ENCODE measurements at places on chromosomes 6 and 20.

DNA sequence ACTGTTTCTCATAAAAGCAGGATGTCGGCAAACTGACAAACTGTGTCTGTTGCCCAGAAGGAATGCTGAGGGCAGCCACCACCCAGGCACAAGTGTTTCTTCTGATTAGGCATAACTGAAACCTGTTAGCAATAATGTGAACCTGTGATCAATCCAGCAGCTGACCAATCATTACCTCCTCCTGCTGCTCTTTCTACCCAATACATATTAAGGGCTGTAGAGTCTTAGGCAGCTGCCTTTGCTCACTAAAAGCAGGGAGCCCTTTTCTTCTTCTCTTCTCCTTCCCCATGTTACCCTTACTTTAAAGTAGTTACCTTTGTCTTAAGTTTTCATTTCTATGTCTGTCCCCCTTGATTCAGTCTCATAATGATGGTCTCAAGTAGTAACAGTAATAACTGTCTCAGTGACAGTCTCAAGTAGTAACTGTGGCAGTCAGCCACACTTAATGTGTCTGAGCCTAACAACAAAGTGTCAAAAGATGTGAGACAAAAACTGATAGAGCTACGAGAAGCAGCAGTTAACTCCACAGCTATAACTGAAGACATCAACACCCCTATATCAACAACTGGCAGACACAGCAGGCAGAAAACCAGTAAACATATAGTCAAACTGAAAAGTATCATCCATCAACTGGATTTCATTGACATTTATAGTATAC is 37.0 kb downstream of the RANBP9 start:
- DNase-seq = no peak

- no peak for DNase-seq
These were observed 567.3 kb upstream of the BTBD3 start for GRCh38 chr20:11350126-11351005.

DNA sequence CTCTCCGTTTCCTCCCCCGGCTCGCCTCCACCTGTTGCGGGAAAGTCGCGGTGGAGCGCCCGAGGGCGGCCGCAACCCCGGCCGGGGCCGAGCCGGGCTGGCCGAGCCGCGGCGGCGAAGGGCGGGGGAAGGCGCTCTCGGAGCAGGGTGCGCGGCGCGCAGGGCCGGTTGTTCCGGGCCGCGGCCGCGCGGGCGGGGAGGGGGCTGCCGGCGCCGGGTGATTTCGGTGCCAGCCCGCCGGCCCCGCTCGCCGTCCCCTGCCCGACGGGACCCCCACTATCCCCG is 235 bp downstream of the MAP7 start:
- peak; percentile 24 for DNase-seq

GRCh38 chr6:147741389-147741788 is 232.9 kb downstream of the SAMD5 start:
- DNase-seq = no peak

DNA sequence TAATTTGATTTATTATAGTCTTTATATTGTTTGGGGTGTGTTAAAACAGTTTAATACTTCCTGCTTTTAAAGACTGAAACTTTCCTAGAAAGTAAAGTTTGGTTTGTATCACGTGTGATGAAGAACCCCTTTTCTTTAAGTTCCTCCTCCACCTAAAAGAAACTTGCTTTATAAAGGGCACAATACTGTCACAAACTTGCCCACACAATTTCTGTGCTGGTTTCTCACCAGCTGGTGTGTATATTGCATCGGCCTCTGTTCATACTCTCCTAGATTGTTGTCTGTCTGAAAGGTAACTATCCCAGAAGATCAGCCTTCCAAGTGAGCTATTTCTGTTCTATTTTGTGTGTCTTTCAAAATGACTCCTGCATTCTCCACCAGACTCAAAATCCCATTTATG is 46.9 kb downstream of the ANKRD6 start:
- DNase-seq = no peak

- DNase-seq = no peak
These were observed 1230.1 kb downstream of the HACE1 start for GRCh38 chr6:103629613-103630012.

- no peak for DNase-seq
These were observed 28.9 kb downstream of the EYA2 start for GRCh38 chr20:46923550-46923949.

DNA sequence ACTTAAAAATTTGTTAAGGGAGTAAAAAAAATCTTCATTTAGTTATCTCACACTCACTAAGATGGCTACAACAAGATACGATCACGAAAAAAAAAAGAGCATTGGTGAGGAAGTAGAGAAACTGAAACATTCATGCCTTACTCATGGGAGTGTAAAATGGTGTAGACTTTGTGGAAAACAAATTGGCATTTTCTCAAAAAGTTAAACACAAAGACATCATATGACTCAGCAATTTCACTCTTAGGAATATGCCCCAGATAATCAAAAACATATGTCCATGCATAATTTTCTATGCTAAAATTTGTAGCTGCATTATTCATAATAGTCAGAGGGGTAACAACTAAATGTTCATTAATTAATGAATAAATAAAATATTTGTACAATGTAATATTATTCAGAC is 120.9 kb upstream of the IRAK1BP1 start:
- no peak for DNase-seq

GRCh38 chr6:160737934-160738333 is 35.9 kb downstream of the PLG start:
- DNase-seq = no peak

GRCh38 chr6:36997811-36998722 is 7.4 kb upstream of the FGD2 start:
- DNase-seq = no peak

- DNase-seq = no peak
These were observed 40.3 kb downstream of the ERMARD start for GRCh38 chr6:169791721-169792131.

DNA sequence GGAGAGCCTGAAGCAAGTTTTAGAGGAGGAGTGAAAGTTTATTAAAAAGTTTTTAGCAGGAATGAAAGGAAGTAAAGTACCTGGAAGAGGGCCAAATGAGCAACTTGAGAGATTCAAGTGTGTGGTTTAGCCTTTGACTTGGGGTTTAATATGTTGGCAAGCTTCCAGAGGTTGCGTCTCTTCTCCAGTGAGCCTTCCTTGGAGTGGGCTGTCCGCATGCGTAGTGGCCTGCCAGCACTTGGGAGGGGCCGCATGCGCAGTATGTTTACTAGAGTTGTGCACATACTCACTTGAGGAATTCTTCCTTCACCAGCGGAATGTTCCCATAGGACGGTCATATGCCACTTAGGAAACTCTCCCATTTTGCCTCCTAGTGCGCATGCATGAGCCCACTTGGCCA is 235.2 kb downstream of the ALDH8A1 start:
- peak; percentile 82 for DNase-seq

GRCh38 chr6:92892626-92893170 is 526.7 kb downstream of the EPHA7 start:
- no peak for DNase-seq

DNA sequence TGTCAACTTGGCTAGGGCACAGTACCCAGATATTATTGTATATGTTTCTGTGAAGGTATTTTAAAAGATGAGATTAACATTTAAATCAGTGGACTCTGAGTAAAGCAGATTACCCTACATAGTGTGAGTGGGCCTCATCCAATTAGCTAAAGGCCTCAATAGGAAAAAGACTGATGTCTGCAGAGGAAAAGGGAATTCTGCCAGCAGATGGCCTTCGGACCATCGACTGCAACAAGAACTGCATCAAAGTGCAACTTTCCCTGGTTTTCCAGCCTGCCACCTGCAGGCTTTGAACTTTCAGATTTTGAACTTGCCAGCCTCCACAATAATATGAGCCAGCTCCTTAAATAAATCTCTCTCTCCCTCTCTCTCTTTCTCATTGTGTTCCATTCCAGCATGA is 80.5 kb downstream of the IMPG1 start:
- no peak for DNase-seq

- peak; percentile 60 for DNase-seq
These were observed 100.9 kb downstream of the HFE start for GRCh38 chr6:26187981-26188635.

GRCh38 chr20:38156888-38157634 is 8.0 kb downstream of the TGM2 start:
- DNase-seq = no peak

- no peak for DNase-seq
These were observed 314.7 kb downstream of the EPM2A start for GRCh38 chr6:145420599-145420998.

GRCh38 chr6:91476000-91476399 is 889.1 kb upstream of the MAP3K7 start:
- peak; percentile 65 for DNase-seq

DNA sequence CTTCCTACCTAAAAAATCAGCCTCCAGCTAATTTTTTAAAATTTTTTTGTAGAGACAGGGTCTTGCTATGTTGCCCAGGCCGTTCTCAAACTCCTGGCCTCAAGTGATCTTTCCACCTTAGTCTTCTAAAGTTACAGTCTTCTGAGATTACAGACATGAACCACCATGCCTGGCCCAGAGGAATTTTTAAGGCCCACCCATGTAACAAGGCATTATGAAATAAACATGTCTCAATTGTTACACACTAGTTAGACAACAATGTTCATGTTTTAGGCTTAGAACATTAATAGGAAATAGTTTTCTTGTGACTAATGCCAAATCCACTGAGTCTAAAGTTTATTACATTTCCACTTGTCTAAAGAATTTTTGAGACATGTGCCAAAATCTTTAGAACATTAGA is 221.2 kb downstream of the LAMA2 start:
- DNase-seq = no peak

DNA sequence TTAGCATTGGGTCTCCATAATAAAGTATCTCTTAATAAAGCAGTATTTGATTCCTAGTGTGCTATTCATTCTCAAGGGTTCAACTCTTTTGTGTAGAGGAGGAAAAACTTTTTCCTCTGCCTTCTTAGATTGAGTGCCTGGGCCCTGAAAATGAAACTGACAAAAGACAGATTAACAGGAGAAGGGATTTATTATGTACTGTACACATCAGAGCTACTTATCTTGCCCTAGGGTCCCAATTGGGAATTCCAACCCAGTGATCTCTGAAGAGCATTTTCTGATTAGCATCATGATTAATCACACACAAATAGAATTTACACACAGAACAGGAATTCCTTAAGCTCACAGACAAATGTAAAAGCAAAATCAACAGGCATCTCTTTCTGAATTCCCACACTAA is 128.9 kb downstream of the CD164 start:
- no peak for DNase-seq

- DNase-seq = no peak
These were observed 13.9 kb downstream of the CRISP3 start for GRCh38 chr6:49730251-49730650.

DNA sequence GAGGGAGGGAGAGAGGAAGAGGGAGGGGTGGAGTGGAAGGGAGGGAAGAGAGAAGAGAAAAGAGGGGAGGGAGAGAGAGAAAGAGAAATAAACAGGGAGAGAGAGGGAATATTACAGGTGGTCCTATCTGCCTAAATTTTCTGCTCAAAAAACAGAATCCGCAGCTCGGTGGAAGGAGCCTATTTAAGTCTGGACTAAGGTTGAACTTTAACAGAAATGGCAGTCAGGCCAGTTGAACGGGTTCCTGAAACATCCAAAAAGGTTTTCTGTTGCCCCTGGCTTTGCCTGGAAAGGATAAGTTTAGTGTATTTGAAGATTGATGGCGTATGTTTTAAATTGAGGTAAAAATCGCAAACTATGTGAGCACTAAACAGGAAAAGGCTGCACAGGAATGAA is 2.2 kb downstream of the TFAP2B start:
- DNase-seq = no peak

DNA sequence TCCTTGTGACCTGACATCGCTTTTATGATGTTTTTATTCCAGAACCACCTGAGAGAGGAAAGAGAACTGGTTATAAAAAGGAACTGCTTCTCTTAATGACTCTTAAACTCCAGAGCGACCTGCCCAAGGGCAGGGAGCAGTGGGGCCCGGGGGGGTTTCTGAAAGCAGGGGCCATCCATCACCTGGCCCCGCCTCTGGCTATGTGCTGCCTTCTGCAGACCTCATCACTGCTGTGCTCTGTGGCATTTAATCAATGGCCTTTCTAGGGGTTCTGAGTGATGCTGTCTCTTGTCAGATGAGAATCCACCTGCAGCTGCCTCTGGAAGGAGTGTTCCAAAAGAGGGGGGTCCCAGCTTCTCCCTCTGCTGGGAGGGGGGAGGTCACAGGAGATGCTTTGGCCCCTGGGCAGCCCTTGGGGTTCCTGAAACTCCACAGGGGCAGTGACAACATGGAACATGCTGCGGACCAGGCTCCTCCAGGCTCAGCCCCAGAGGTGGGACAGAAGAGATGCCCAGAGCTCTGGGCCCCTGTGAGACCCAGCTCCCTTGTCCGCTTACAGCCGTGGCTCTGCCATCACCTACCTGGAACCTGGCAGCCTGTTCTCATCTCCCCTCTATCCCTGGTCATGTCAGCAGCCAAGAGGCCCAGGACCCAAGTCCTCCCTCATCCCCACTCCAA is 177.1 kb upstream of the SULF2 start:
- no peak for DNase-seq

DNA sequence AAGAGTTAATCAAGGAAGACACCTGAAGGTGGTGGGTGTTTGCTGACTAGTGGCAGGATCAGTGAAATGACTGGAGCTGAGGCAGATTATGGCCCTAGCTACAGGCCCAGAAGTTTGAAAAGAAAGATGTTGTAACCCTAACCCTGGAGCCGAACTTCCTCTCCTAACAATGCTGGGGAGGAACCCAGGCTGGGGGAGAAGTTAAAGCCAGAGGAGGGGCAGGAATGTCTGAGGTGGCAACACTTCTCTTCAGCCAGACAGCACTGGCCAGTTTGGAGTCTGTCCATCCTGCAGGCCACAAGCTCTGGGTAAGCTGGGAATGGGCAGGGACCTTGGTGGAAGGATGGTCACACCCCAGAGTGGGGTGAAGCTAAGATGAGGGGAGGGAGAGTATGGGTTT is at the start of gene LST1:
Gene LST1 (plus strand): TSS at position 270 of the 400 bp plus-strand sequence. CDS start 1,023 bp downstream, outside the sequence.
- DNase-seq = no peak

- no peak for DNase-seq
These were observed 58.1 kb downstream of the RREB1 start for GRCh38 chr6:7165890-7166267.

GRCh38 chr6:41939848-41940758 is 1.5 kb downstream of the CCND3 start:
- DNase-seq = no peak

- DNase-seq = no peak
These were observed 47.5 kb upstream of the MPC1 start for GRCh38 chr6:166430269-166430668.

DNA sequence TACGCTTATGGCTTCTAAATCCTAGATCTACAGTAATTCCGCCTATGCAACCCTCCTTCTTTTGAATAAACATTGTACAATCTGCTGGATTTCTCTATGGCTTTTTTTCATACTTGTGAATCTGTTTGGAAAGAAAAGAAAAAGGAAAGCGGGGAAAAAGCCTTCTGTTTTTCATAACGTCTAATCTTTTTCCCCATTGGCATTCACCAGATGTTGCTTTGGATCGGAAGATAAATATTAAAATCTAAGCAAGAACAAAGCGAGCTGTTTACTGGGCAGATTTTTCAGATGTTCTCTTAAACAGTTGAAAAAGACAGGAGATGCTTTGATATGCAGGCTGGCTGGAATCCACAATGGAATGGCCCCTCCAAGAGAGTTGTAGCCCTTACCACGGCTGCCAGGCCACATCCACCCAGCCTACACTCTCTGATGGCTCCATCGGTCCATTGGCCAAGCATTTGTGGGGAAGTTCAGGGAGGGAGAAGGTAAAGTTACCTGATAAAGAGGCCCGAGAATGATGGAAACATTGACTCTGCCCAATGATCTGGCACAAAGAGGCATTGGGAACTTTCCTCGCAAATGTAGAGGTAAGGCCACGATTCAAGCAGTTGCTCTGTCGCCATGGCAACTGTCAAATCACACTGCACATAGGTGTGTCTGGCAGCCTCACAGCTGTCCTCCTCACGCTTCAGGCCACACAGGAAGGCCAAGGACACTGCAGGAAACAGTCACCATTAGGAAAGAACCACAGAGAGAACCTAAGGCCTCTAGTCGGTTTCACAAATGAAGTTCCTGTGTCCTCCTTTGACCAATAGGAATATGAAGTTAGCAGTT is 70.3 kb downstream of the PKHD1 start:
- DNase-seq = no peak
